Activated T-helper 17 cell treated with anti-CD3 and anti-CD28 coated beads, Interleukin-2, amount 50 U/mL, for 72 hours (primary cell): ENCODE measurements at places on chromosomes 6 and 20.

DNA sequence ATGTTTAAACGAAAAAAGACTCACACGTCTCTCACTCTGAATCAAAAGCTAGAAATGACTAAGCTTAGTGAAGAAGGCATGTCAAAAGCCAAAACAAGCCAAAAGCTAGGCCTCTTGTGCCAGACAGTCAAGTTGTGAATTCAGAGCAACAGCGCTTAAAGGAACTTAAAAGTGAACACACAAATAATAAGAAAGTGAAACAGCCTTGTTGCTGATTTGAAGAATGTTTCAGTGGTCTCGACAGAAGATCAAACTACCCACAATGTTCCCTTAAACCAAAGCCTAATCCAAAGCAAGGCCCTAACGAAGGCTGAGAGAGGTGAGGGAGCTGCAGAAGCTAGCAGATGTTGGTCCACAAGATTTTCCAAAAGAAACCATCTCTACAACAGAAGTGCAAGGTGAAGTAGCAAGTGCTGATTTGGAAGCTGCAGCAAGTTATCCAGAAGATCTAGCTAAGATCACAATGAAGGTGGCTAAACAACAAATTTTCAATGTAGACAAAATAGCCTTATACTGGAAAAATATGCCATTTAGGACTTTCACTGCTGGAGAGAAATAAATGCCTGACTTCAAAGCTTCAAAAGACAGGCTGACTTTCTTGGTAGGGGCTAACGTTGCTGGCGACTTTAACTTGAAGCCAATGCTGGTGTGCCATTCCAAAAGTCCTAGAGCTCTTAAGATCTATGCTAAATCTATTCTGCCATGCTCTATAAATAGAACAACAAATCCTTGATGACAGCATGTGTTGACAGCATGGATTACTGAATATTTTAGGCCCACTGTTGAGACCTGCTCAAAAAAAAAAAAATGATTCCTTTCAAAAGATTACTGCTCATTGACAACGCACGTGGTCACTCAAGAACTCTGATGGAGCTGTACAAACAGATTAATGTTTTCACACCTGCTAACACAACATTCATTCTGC is 40.3 kb downstream of the SEC63 start:
- ATAC-seq: peak; percentile 94

DNA sequence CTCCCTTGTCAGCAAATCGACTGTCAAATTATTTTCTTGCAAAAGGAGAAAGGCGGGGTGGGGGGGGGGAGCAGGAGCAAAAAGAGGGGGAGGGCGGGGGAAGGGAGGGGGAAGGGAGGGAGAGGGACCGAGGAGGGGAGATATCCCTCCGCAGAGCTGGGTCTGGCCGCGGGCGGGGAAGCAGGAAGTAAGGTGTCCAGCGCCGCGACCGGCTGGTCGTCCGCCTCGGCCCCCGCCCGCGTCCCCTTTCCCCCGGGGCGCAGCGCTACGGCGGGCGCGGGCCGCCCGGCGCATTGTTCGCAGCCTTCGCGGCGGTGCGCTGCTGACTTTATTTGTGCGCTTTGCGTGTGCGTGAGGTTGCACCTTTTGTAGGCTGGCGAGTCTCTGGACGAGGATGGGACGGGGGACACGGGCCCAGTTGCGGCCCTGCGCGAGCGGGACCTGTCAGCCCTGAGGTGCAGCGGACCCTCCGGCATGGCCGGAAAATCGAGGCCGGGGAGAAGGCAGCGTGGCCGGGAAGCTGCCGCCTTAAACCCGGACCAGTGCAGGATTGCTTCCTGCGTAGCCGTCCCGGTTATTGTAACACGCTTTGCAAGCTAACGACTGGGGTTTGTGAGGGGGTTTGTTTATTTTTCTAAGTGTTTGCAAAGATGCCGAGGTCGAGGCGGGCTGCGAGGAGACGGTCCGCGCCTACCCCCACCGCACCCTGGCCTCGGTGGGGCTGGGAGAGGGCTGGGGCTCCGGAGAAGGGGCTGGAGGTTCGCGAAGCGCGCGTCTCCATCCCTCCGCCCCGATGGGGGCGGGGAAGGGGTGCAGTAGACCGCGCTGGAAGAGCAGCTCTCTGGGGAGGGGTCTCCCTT is 675 bp upstream of the TRERF1 start:
- peak; percentile 31 for ATAC-seq

DNA sequence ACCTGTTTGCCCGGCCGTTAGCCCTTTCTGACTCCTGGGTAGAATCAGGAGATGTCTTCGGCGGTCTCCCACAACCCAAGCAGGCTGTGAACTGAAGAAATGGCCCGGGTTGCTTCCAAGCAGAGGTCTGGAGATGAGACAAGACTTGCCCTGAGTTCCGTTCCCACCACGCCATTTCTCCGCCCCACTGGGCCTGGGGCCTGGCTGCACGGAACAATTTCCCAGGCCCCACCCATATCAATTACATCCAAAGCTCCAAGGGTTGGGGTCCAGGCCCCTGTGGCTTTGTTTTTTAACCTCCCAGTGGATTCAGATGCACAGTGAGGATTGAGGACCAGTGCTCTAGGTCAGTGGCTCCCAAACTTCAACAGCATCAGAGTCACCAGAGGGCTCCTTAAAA is 214.5 kb upstream of the ARID1B start:
- ATAC-seq: no peak

DNA sequence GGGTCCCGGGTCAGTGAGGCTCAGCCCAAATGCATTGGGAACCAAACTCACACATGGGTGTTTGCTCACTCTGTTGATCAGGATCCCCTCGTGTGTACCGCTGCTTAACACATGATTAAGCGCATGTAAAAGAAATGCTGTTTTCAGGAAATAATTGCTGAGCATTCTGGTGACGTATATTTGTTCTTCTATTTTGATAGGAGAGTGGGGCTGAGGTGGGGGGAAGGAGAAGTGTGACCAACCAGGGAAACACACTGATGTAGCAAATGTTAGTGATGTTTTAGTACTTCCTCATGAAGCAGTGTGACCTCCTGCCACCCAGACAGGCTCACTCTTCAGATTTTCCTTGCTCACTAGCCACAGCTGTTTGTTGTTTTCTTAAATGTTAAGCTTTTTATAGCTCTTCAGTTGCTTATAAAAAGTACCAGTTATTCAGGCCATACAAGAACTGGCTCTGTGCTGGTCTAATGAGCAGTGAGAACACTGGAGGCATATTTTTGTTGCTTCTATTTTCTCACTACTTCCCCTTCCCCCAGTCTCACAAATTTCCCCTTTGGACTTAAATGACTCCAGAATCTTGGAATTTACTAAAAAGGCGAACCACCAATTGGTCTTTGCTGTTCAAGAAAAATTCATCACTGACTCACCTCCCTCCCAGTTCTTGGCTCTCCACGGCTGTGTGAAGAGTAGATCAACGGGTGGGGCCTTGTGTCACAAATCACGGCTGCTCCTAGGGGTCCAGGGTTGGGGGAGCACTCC is 79.2 kb upstream of the BACH2 start:
- ATAC-seq: no peak

DNA sequence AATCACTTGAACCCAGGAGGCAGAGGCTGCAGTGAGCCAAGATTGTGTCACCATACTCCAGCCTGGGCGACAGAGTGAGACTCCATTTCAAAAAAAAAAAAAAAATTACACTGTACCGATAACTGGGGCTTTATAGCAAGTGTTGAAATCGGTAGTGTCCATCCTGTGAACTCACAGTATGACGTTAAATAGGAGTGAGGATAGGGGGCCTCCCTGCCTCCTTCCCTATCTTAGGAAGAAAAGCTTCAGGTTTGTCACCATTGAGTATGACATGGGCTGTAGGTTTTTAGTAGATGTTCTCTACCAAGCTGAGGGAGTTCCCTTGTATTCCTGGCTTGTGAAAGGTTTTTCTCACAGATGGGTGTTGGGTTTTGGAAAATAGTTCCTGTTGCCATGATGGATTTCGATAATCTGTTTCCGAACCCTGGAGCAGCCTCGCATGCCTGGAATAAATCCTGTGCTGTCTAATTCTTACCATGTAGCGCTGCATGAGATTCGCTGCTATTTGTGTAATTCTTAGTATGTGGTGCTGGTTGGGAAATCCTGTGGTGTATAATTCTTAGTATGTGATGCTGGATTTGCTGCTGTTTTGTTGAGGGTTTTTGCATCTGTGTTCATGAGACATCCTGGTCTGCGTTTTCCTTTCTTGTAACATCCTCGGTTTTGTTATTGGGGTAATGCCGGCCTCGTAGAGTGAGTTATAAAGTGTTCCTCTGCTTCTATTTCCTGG is 23.6 kb downstream of the NTSR1 start:
- peak; percentile 20 for ATAC-seq

DNA sequence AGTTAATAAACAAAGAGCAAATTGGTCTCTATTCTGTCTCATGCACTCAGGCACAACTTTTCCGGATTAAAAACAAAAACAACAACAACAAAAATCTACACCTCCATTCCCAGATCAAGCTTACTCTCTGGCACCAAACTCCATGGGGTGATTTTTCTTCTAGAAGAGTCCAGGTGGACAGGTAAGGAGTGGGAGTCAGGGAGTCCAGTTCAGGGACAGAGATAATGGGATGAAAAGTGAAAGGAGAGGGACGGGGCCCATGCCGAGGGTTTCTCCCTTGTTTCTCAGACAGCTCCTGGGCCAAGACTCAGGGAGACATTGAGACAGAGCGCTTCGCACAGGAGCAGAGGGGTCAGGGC is 437 bp upstream of the HLA-A start:
- ATAC-seq: no peak

GRCh38 chr6:35970181-35970580 is 49.3 kb upstream of the SRPK1 start:
- peak; percentile 24 for ATAC-seq

- no peak for ATAC-seq
Observed at GRCh38 chr6:32484614-32484998, 44.9 kb downstream of the HLA-DRA start.

- ATAC-seq: peak; percentile 41
Observed at GRCh38 chr20:62141397-62142251, 1.6 kb downstream of the PSMA7 start.
